ENCODE measurements at places on chromosomes 2 and 18.

DNA sequence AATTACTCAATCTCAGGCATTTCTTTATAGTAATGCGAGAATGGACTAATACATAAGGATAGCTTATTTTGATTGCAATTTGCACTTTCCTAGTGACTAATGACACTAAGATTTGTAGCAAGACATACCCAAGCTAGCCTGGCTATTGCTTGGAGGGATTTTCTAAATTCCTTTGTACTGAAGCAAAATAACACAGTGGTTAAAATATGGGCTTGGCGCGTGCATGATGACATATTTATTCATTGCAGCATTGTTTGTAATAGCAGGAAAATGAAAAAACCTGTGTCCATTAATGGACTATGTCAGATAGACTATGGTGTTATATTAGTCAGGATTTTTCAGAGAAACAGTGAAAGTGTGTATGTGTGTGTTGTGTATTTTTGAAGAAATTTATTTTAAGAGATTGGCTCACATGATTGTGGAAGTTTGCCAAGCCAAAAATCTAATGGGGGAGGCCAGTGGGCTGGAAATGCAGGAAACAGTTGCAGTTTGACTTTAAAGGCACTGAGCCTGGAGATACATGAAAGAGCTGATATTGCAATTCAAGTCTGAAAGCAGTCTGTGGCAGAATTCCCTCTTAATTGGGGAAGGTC is 16.7 kb upstream of the LAPTM4A start:
- DNase-seq = no peak

- no peak for DNase-seq
Observed at GRCh38 chr2:239816576-239817467, 208.3 kb downstream of the NDUFA10 start.

GRCh38 chr2:110804915-110805314 is 72.5 kb downstream of the ACOXL start:
- peak; percentile 93 for DNase-seq

DNA sequence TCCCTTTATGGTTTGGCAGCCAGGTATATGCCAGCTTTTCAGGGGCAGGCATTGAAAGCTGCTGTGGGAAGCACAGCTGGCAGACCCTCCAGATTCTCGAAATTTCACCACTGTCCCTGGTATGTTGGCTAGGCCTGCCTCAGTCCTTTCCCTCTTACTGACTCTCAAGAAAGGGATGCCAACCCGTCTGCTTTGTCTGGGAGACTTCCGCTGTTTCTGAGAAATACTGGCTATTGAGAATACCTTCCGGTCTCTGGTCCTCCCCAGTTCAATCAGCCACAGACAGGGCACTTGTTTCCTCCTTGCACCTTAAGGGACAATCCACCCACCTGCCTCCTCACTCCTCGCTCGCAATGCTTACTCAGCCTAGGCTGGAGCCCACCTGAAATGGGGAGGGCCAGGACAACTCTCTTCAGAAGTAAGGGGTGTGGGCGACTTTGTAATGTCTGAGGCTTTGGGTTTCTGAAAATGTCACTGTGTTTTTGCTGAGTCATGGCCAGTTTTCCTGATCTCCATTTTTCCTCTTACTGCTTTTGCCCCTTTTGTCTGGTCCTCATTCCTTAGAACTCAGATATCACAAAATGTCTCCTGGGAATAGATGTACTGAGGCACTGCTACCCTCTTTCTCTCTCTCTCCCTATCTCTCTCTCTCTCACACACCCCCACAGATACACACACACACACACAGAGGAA is 571.1 kb downstream of the TNS1 start:
- DNase-seq = no peak

- DNase-seq = no peak
Observed at GRCh38 chr2:97965116-97965515, 30.6 kb downstream of the TMEM131 start.

DNA sequence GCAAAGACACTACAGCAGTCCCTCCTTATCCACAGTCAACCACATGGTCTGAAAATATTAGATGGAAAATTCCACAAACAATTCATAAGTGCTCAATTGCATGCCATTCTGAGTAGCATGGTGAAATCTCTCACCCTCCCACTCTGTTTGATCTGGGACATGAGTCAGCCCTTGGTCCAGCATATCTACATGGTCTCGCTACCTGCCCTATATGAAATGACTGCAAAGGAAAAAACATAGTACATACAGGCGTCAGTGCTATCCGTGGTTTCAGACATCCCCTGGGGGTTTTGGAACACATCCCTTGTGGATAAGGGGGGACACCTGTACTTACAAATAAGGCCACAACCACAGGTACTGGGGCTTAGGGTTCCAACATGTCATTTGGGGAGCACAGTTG is 73.7 kb downstream of the CABLES1 start:
- no peak for DNase-seq

- no peak for DNase-seq
Observed at GRCh38 chr18:70216788-70217187, 11.3 kb upstream of the RTTN start.

GRCh38 chr2:147487286-147487977 is 357.4 kb upstream of the ACVR2A start:
- no peak for DNase-seq

DNA sequence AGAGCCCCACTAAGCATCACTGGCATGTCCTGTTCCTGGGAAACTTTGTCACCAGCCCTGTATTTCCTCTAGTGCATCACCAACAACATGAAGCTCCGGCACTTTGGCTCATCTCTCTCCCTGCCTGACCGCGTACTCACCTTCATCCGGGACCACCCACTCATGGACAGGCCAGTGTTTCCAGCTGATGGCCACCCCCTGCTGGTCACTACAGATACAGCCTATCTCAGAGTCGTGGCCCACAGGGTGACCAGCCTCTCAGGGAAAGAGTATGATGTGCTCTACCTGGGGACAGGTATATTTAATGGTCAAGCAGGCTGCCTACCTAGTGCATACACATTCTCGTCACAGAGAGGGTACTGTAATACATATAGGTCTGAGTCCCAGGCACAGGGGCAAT is 21.0 kb downstream of the SEMA4F start:
- DNase-seq = no peak

DNA sequence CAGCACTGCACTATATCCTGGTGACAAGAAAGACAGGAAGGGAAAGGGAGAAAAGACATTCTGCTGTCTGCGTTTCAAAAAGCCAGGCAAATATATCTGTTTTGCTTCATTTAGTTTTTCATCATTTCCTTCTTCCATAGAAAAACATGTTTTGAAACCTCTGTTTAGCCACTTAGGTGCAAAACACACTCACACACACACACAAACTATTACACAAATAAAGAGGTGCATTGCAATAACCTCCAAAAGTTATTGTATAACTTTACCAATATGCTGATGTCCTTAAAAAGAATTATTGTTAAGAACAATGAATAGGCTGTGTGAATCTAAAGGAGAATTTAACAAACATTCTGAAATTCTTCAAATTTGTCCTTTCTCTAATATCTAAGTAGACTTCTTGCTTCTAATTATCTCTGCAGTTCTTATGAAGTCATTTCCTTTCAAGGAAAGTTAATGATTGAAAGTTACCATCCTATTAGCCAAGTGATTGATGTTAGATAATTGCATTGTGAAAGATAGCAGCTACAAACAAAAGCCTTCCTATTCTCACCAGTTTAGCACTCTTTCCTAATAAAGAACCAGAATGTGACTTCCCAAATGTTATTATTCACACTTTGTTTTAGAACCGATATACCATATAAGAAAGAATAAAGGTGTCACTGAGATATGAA is 516.7 kb downstream of the KCNJ3 start:
- no peak for DNase-seq

DNA sequence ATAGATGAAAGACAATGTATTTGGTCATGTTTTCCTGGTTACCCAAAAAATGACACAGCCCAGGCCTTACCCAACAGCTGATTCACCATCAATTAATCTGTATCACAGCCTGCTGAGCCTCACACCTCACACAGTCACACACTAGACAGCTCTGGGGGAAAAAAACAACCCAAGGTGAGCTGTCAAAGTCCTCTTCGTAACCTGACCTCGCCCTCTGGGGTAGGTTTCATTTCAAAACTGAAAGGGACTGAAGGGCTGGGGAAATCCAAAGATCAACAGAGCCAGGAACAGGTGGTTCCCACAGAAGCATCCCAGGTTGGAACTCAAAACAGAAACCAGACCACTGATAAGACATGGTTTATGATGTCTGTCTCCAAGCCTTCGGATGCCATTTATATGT is 18.2 kb upstream of the PCBP1 start:
- peak; percentile 46 for DNase-seq

GRCh38 chr2:95345081-95345562 is 48.0 kb downstream of the KCNIP3 start:
- DNase-seq = no peak

DNA sequence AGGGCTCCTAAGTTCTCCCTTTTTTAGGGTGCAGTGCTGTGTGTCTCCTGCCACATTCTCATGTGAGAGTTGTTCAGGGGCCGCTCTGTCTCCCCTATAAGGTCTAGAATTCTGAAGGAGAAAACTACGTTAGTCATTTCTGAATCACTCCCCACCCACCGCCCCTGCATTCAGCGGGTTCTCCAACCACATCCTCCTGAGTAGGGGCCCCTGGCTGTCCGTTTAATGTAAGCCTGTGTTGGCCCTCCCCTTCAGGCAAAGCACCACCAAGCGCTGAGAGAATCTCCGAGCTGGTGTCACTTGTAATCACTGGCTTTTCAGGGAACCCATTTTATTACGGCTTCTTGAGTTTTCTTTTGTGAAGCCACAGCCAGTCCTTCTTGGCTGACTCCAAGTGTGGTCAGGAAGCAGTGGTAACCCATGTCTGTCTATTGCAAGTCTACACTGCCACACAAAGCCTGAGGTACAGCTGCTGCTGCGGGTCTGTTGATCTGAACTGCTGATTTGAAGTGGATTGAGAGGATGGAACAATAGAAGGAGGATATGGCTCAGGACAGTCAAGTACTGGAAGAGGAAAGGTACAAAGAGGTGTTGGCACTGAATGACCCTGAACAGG is 16.9 kb downstream of the LCT start:
- DNase-seq = no peak

DNA sequence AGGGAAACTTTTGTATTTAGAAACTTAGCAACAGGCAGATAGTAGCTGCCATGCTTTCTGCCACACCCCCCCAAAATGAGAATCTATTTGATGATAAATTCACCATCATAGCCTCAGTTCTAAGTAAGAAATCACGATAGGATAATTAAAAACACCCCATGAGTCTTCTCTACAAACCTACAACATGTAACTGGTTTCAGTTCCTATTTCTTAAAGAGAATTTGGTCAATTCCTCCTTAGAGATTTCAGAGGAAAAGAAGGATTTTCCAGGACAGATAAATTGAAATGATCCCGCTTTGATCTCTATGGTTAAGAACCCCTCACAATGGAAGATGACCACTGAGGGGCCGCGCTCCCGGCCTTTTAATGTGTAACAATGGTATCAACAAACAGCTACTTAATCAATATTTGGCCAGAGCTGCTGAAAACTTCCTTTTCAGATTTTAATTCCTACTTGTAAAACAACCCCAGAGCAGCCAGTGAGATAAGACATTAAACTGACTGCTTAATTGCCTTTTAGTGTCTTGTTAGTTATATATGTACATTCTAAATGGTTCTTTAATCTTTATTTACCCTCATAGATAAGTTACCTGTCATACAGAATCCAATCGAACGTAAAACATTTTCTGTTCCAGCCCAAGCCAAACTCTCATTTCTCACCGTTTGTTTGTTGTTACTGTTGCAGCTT is 10.1 kb downstream of the PAX3 start:
- no peak for DNase-seq

GRCh38 chr2:158297120-158297519 is 159.4 kb downstream of the CCDC148 start:
- no peak for DNase-seq

DNA sequence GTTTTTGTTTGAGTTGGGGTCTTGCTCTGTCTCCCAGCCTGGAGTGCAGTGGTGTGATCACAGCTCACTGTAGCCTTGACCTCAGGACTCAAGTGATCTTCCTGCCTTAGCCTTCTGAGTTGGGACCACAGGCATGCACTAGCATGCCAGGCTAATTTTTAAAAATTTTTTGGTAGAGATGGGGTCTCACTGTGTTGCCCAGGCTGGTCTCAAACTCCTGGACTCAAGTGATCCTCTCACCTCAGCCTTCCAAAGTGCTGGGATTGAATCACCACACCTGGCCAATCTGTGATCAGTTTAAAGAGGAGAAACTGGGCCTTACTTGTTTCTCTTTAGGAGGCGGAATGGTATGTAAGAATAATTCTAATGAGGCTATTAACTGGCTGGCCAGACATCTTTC is 49.9 kb downstream of the IMPA2 start:
- no peak for DNase-seq

DNA sequence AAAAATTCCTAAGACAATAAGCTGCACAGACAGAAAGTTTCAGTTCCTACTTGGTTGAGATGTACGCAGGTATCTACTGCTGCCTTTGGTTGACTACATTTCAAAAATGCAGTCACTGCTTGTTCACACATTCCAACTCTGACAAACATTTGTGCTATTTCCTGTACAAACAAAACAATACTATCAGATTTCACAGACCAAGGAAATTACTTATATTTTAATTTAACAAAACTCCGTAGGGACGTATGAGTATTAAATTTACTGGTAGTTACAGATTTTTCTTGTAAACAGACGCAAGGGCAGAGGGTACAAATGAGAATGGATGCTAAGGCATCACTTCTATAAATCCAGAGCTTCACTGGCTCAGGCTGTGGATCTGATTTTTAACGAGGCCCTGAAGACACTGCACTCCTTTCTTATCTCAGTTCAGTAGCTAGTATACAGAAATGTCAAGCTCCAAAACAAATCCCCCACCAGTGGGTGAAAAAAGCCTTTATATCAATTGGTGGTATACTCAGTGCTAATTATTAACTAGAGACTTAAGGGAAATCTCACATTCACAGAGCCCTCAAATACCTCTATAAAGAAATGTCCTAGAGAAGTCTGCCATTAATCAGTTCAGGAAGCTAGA is 31.7 kb upstream of the TTC32 start:
- DNase-seq = no peak

DNA sequence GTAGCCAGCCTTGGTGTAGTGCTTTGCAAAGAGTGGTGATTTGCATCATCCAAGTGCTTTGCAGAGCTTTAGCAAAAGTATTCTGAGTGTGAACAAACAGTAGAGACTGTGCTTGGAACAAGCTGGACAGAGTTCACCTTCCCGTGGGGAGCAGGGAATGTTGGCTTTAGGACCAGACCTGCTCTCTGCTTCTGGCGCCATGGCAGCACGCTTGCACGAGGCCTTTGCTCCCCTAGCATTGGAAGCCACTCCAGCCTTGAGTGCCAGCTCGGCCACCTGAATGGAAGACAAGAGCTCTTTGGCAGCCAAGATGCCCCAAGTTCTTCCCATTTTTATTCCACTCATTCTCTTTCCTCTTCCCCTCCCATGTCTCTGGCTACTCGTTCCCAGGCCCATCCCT is 250.8 kb upstream of the OSR1 start:
- no peak for DNase-seq

Measured in CD14-positive monocyte (primary cell).